ENCODE measurements at places on chromosomes 16 and 17.

DNA sequence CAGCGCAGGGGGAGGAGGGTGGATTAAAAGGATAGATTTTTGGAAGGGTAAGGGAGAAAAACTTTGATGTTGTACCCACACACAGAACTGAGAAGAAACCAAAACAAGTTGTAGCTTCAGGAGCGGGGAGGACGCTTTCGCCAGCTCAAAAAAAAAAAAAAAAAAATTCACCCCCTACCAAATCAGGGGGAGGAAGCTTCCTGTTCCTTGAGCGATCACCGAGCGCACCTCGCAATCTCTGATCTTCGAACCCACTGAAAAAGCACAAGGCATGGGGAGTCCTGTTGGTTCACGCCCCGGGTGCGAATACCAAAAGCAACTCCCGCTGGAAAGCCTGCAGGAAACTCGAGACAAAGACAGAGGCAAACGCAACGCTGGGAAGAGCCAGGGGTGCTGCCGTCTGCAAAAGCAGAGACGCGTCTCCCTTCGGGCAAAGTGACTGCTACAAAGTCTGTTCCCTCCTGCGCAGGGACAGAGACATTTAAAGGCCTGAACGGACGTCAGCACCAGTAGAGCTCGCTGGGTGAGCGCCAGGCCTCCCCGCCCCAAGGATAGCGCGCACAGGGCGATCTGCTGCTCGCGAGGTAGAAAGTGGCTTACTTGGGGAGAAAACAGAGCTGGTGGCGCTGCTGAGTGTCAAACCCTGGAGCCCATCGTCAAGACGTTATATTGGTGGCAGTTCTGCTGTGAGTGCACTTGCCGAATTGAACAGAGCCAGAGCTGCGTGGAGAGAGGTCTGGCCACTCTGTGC is 190.4 kb downstream of the USP22 start:
- DNase-seq: no peak

DNA sequence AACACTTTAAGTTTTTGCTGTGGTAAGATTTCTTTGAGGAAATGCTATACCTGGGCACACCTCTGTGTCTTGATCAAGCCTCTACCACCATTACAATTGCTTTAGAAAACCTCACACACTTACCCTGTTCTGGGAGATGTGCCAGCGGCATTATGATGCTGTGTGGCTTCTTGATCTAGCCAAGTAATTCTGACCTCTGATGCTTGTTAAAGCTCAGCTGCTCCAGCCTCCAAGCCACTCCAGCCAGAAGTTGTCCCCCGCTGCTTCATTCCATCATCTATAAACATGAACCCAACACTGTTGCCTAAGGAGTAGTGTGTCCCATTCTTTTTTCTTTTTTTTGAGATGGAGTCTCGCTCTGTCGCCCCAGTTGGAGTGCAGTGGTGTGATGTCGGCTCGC is 60.1 kb downstream of the CYLD start:
- DNase-seq: no peak

GRCh38 chr16:12661656-12662172 is 142.0 kb downstream of the CPPED1 start:
- no peak for DNase-seq

- no peak for DNase-seq
These were observed 24.3 kb upstream of the LASP1NB start for GRCh38 chr17:38900978-38901656.

GRCh38 chr16:1491327-1491726 is 1.8 kb upstream of the TELO2 start:
- DNase-seq: no peak

- DNase-seq: no peak
These were observed 23.6 kb downstream of the RANBP10 start for GRCh38 chr16:67782567-67783352.

- DNase-seq: no peak
These were observed 1.2 kb upstream of the MPP3 start for GRCh38 chr17:43834106-43834505.

DNA sequence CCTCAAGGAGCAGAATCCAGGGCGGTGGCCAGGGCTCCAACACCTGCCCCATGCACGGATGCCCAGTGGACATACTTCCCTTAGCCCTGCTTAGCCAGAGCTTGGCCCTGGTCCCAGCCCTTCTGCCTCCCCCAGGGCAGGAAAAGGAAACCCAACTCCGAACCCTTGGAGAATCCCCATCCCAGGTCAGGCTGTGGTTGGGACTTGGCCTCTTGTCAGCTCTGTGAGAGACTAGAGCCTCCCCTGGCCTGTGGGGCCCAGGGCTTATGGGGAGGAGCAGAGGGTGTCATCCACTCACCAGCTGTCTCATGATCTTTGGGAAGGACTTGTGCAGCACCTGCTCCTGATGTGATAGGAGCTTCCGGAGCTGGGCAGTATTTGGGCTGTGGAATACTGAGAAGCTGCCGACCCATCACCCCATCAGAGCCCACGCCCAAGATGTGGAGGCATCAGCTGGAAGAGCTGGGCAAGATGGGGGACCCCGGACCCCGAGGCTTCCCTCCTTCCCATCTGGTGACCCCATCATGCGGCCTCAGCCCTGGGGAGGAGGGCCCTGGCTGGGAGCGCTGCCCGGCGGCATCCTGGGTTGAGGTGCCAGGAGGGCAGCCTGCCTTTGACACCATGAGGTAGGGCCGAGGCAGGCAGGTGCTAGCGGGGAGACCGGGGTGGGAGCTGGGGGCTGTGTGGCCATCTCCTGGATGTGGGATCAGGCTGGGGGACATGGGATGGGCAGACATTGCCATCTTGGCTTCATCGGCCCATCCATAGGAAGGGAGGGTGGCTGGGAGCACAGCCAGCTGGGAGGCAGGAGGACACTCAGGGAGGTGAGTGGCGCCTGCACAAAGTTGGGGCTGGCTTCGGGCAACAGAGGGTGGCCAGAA is 45.1 kb downstream of the TNFRSF13B start:
- DNase-seq: no peak

GRCh38 chr17:39393736-39394135 is 7.7 kb downstream of the FBXL20 start:
- no peak for DNase-seq
